ENCODE measurements at places on chromosomes 13 and 19.

DNA sequence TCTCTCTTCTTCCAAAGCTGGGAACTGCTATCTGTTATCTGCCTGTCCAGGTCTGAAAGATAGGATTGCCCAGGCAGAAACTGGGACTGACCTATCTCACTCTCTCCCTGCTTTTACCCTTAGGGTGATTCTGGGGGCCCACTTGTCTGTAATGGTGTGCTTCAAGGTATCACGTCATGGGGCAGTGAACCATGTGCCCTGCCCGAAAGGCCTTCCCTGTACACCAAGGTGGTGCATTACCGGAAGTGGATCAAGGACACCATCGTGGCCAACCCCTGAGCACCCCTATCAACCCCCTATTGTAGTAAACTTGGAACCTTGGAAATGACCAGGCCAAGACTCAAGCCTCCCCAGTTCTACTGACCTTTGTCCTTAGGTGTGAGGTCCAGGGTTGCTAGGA, 5.1 kb downstream of the KLK3 start:
- DNase-seq = no peak

GRCh38 chr13:83815598-83815997, 66.7 kb downstream of the SLITRK1 start:
- no peak for DNase-seq

DNA sequence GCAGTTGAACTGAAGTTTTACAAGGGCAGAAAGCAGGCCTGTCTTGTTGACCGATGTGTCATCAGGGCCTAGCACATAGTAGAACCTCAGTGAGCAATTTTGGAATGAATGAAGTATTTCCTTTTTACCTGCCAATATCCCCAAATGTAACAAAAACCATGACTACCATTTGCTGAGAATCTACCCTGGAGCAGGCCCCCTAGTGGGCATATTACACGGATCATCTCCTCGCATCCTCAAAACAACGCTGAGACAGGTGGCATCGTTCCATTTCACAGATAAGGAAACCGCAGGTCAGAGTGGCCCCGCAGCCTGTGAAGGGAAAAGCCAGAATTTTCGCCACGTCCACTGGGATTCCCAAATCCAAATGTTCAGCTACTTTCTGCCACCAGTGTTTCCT, 77.9 kb downstream of the CACNA1A start:
- DNase-seq = peak; percentile 37

- no peak for DNase-seq
Measured at GRCh38 chr13:57409121-57409520, 222.4 kb upstream of the PCDH17 start.

DNA sequence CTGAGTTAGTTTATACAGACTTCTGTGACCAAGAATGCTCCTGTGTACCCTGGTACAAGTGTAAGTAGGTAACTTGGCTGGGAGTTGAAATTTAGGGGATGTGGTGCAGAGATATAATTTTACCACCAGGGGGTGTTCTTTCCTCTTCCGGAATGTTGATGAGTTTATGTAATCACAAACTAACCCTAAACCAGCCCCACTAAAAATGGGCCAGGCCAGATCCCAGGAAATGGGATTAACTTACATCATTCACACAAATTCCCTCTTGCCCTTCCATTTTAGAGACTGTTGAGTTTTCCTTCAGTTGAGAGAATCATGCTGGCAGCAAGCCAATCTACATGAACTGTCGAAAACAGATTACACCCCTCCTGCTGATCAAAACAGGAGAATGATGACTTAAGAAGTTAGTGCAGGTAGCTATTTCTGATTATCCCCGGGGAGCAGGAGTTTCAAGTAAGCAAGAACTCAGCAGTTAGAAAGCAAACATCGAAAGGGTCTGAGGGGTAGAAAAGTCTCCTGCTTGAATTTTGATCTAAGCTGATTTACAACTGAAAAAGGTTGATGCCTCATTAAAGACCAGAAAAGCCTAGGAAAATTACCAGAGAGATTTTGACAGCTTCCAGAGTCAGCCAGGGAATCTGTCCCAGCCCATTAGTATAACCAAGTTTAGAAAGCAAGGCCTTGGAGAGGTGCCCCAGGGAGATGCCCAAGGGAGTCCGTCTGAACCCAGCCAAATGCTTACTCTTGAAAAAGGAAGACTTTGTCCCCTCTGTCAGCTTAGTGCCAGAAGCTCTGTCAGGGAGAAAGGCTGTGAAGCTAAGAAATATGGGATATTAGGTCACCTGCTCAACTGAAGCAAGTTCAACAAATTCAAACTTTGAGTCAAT, 32.3 kb upstream of the MED4 start:
- peak; percentile 71 for DNase-seq

DNA sequence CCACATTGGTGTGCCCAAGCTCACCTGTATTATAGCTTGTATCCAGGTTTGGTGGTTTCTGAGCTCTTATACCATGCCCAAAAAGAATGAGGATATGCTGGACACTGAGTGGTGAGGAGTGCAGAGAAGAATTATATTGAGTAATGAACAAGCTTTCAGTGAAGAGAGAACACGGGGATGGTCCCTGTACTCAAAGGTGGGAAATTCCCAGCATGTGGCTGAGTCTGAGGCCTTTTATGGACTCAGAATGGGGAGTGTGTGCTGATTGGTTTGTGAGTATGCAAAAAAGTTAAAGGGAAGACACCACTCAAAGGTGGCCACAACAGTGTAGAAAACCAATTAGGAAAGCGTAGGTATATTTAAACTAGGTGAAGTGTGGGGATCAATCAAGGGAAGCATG, 191.2 kb upstream of the SLITRK6 start:
- no peak for DNase-seq

DNA sequence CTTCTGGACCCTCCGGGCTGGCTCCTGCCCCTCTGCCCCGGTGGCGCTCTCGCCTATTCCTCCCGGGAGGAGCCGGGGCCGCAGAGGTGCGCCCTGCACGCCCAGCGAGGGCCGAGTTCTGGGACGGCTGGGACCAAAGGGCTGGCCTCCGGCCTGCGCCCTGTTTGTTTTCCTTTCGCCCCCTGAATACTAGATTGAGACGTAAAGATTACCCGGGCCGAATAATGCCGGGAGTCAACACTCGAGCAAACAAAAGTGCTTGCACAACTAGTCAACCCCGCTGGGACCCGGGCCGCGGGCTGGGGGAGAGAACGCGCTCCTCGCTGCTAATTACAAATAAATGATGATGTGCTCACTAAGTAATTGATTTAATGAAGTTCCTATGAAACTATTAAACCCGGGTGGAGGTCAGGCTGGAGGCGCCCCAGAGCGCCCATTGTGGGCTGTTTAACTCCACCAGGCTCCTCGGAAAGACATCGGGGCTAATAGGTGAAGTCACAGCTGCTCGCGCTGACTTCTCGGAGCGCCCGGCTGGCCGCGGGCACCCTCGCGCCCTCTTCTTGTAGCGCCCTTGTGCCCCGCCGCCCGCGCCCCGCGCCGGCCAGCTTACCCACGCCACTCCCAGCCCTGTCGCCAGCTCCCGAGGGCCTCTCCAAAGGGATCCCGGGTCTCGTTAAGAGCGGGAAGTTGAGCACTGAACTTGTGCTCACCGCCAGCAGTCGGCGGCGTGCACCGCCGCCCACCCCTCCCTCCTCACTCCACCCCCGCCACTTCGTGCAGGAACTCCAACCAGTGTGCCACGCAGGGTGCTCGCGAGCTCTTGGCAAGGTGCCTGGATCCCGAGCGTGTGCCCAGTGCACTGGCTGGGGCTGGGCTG, 14.9 kb downstream of the ZIC5 start:
- peak; percentile 78 for DNase-seq

DNA sequence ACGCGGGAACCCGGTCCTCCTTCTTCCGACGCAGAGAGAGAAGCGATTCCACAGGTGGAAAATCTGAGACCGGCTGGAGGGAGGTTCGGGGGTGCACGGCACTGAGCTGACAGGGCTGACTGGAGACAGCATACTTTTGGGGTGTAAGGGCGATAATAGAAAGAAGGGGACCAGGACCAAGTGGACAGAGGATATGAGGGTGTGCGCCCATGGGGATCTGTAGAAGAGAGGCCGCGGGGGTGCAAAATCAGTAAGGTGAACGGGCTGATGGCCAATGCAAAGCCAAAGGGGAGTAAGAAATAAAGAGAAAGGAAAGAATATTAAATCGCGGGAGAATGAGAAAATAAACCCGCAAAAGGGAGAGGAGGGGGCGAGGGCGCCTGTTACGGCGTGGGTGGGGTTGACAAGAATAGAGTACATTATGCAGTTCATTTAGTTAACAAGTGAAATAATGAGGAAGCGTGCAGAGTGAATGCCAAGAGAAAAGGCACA, 336 bp upstream of the GSX1 start:
- no peak for DNase-seq

DNA sequence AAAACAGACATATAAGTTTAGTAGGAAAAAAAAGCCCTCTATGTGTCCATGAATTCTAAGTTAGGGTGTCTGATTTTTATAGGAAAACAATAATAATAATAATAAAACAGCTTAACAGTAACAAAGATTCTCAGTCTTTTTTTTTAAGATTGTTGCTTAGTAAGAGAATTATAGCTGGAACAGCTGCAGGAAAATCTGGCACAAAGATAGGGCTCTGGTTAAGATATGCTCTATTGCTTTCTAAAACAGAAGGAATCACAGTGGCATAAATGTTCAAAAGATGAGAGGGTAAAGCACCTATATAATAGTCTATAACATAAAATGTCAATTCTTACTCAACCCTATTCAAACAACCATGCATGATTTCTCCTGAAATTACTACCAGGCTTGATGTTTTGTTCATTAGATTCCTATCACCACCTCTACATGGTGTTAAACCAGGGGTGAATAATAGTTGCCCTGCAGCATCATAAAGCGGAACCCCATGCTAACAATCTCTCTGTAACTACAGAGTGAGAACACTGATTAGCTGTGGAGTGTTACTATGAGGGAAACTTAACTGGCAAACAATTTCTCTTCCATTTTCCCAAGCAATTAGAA, 541.4 kb upstream of the MIR17HG start:
- DNase-seq = no peak

DNA sequence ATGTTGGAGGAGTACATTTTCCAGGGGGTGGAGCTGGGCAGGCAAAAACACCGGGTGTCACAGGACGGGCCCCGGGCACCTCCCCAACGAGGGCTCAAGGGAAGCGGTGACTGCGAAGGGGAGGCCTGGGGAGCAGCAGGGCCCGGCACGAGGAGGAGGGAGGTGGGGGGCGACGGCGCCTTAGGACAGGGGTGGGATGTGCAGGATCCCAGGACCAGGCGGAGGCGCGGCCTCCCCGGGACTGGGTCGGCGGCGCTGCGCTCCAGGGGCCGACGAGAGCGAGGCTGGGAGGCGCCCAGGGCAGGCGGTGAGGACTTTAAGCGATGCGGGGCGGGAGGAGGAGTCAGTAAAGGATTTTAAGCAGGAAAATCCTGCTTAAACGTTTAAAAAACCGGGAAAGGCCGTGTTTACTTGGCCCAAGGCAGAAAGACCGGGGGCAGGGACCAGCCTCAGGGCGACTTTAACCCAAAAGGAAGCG, 427 bp downstream of the ZNF160 start:
- peak; percentile 83 for DNase-seq

All from osteoblast (primary cell).